Sciatic nerve (tissue), 2 donors: ENCODE measurements at places on chromosomes 5 and 9. TPM values are rescaled to one million over a fixed set of nuclear protein-coding genes. Genes with fewer than 3 reads are reported as not detected.
A peak's percentile ranks its signal among the peaks of the same experiment; 100 is the strongest.

- DNase-seq: no peak
Observed at GRCh38 chr5:132138260-132138659, 64.7 kb downstream of the CSF2 start.

Gene EIF4E1B
- total RNA-seq: not detected

Gene SPATA31D3
- not detected for total RNA-seq

DNA sequence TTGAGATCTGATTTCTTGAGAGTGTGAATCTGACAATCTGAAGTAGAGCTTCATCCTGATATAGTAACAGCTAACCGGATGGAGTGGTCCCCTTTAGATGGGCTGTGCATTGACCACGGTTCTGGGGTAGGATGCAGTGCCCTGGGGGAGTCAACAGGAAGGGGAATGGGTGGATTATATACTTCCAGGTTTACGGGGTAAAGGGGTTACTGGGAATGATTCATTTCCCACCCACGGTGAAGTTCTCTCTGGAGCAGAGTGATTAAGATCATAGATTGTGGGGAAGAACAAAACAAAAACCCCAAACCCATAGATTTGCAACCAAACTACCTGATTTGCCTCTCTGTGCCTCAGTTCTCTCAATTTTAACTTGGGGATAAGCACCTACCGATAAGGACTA is 1.5 kb upstream of the B4GALT7 start:
- DNase-seq: peak; percentile 19
